GM19239 (cell line): ENCODE measurements at places on chromosomes 6 and 20.

GRCh38 chr6:137076277-137077068 is 31.7 kb upstream of the IL20RA start:
- DNase-seq = peak; percentile 48

DNA sequence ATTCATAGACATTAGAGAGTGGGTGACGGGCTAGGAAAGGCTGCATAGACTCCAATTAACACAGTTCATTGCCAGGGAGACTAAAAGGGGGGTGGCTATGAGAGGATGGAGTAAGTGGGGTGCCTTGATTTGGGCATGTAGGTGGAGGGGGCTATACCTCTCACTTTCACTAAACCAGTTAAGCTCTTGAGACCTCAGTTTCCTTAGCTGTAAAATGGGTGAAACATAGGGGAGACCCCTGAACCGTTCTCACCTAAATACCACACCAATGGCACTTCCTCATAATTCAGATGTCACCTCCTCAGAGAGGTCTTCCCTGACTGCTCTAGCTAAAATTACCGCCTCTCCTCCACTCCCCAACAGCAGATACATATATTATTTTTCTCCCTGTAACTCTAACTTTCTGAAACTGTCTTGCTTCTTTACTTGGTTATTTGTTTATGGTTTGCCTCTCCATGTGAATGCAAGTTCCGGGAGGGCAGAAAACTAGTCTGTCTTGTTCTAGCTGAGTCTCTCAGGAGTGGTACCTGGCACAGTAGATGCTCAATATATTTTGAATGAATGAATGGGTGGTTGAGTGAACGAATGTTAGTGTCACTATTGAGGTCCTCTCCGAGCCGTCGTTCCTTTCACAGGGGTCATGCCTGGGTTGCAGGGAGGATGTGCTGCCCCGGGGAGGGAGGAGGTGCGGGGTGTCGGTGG is 615 bp upstream of the EYA2 start:
- DNase-seq = no peak

- DNase-seq = no peak
Measured at GRCh38 chr6:124057461-124057860, 253.8 kb downstream of the NKAIN2 start.

GRCh38 chr6:69294407-69294806 is 502.4 kb downstream of the LMBRD1 start:
- DNase-seq = no peak

GRCh38 chr6:43278524-43279078 is 19.5 kb upstream of the SLC22A7 start:
- no peak for DNase-seq

DNA sequence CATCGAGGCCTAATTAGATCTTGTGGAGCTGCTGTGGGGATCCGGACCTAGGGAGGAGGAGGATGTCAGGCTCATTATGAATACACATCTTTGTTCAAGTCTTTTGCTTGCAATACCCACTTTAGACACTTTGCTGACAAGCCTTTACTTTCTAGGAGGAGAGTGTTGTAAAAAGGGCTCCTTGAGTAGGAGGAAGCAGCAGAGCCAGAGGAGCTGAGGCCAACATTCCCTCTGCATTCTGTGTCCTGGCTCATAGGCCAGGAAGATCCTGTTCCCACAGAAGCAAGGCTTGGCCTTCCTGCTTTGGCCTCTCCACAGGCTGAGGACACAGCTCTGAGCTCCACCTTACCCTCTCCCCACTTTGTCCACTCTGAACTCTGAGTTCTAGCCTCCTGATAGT is 67.1 kb downstream of the TPD52L1 start:
- no peak for DNase-seq

- no peak for DNase-seq
Measured at GRCh38 chr20:24805456-24806238, 143.4 kb upstream of the CST7 start.

GRCh38 chr20:1952737-1953530 is 40.9 kb downstream of the PDYN start:
- peak; percentile 27 for DNase-seq

- DNase-seq = no peak
Measured at GRCh38 chr6:117955684-117956256, 48.7 kb downstream of the SLC35F1 start.

GRCh38 chr20:16083639-16084280 is 489.5 kb downstream of the KIF16B start:
- DNase-seq = no peak

GRCh38 chr20:38304845-38305447 is 990 bp downstream of the BPI start:
- DNase-seq = peak; percentile 28

GRCh38 chr6:167130712-167131684 is 8.1 kb downstream of the CCR6 start:
- no peak for DNase-seq

GRCh38 chr6:44100088-44100550 is 27.1 kb downstream of the MRPL14 start:
- DNase-seq = no peak

DNA sequence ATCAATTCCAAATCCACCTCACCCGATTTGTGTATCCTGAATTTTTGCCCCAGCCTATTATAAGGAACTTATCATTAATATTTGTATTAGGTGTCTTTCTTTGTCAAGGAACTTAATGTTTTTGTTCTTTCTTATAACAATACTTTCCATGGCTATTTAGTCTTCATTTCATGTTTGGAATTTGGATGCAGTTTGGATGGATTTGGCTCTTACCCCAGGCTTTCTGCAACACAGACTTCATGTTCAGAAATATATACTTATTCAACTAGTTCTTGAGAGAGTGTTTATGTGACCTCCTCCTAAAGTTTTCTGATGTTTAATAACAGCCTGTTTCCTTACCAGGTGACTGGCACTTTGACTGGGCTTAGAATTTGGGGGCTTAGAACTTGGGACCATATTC is 35.9 kb upstream of the TOX2 start:
- no peak for DNase-seq

DNA sequence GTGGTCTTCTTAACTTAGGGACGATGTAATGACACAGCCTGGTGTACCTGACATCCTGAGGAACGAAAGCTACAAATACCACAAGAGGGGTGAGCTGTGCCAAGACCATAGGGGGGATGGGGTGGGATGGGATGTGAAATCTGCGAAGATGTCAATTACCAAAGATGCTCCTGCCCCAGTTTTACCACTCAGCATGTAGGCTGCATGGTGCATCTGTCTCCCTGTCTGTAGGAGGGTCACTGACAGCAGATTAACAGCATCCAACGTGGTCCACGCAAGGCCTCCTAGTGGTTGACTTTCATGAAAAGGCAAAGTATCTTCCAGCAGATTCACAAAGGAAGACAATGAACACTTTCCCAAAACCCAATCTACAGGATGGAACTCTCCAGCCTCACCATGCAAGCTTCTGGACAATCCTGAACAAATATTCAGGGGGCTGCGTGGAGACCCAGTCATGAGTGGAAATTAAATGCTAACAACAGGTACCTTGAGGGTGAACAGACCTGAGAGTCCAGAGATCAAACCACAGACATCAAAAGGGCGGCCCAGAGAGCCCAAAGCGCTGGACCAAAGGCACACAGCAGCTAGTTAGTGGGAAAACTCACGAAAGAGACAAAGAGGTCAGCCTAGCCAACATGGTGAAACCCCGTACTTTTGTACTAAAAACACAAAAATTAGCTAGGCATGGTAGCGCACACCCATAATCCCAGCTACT is 44.4 kb downstream of the ZMYND8 start:
- DNase-seq = no peak

- no peak for DNase-seq
Measured at GRCh38 chr20:15905661-15906060, 667.6 kb downstream of the KIF16B start.

DNA sequence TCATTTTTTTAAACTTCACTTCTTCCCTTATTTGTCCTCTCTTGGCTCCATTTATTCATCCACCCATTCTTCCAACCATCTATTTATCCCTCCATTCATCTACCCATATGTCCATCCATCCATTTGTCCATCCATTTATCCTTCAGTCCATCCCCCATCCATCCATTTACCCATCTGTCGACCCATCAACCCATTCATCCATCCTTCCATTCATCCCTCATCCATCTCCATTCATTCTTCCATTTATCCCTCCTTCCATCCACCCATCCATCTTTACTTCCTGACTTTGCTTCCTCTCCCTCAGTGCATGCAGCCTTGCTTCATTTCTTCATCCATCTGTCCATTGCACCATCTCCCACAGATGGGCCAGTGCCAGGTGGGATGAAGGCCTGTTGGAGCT is 1.8 kb downstream of the CST11 start:
- DNase-seq = no peak

DNA sequence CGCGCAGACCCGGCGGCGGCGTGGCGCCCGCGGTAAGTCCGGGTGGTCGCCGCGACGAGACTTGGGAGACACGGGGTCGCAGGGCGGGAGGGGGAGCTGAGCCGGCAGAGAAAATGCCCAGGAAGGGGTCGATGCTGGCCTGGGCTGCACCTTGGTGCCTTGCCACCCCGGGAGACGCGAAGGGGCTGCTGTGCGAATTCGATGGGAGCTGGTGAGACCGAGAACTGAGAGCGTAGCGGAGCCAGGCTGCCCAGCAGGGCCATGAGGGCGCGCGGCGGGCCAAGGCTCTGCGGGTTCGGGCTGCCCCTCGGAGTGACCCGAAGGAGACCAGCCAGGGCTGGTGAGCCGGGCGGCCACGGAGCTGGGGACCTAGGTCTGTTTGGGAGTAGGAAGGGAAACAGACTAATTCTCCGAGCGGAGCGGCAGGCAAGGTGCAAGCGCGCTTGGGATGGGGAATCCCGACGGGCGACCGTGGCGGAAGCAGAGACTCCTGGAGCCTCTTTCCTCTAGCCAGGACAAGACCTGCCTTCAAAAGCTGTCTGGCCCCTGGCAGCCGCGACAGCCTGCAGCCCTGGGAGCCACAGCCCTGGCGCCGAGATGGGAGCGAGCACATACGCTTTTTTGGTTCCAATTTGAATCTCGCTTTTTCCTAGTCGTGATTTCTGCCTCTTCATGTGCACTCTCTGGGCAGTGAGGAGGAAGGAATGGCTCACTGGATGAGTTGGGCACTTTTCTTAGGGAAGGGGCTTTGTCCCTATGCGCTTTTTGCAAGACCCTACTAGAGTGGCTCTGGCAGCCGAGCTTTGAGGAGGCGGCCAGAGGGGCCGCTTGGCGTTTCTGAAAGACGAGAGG is 691 bp downstream of the SYNDIG1 start:
- no peak for DNase-seq

DNA sequence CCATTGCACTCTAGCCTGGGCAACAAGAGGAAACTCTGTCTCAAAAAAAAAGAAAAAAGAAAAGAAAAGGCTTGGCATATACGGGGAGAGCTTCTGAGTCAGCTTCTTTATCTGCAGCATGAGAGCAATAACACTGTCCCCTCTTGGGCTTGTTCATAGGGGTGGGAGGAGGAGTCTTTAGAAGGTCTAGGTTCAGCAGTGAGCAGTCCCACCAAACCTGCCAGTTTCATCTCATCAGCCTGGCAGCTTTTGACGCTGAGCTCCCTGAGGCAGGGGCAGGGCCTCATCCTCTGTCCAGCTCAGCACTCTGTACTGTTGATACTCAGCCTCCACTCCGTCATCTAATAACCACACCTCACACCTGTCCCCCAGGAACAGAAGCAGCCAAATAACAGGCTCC is 5.6 kb upstream of the C6orf132 start:
- DNase-seq = no peak

- no peak for DNase-seq
Measured at GRCh38 chr20:15564981-15565380, 1008.3 kb downstream of the KIF16B start.

- no peak for DNase-seq
Measured at GRCh38 chr6:110523451-110524021, 47.1 kb upstream of the SLC22A16 start.

GRCh38 chr6:38792356-38792755 is 77.2 kb downstream of the DNAH8 start:
- DNase-seq = no peak

- DNase-seq = no peak
Measured at GRCh38 chr20:56805966-56806365, 176.9 kb downstream of the TFAP2C start.

GRCh38 chr6:44194326-44194725 is 22.4 kb upstream of the MYMX start:
- no peak for DNase-seq

GRCh38 chr6:26304797-26305640 is 60.0 kb upstream of the BTN3A2 start:
- no peak for DNase-seq

DNA sequence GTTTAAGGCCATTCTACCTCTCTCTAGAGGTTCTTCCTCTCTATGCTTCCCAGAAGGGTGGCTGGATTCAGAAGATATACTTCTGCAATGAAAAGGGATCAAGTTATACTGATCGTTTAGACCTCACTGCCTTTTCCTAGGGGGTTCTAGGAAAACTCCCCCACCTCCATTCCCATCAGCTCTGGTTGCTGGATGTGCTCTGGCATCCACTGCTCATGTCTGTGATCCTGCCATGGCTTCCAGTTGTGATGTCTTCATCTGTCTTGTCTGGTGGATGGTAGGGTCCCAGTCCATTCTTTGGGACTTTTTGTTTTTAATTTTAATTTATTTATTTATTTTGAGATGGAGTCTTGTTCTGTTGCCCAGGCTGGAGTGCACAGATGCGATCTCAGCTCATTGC is 118.4 kb downstream of the BTBD3 start:
- no peak for DNase-seq

GRCh38 chr6:11432091-11432490 is 105.5 kb upstream of the TMEM170B start:
- no peak for DNase-seq

DNA sequence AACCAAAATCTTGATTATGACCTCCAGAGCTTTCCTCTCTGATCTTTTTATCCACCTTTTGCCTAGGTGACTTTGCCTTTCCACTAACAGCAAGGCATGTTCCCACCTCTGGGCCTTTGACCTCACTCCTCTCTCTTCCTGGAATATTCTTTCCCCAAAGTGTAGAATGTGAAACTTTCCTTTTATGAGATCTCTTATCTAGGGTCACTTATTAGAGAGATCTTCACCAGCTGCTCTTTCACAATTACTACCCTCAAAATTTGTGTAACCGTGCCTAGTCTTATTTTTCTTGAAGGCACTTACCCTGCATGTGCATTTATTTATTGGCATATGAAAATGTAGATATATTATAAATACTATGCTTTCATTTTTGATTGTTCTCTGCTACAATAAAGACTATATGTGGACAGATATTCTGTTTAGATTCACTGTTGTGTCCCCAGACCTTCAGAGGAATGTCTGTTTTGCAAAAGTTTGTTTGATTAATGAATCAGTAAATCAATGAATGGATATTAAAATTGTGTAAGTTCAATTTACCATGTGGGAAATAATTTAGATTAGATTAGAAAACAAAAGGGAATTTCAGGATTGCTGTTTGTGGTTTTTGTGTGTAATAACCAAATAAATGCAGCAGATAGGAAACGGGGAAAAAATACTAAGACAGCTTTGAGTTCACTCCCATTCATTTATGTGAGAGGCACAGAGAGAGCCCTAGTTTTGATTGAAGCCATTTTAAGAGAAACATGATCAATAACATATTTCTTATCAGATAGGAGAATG is 207.0 kb downstream of the ADGB start:
- no peak for DNase-seq
